ENCODE measurements at places on chromosomes 16 and 17.

GRCh38 chr17:39197380-39198185, at the start of gene CACNB1:
Gene CACNB1, minus strand, starts transcription at chr17:39197669. Its CDS starts 174 bp downstream, at chr17:39197495.
- peak; percentile 83 for DNase-seq

GRCh38 chr17:48505788-48506187, 25.0 kb downstream of the HOXB1 start:
- no peak for DNase-seq

- DNase-seq, result no peak
These were observed 2.2 kb upstream of the TMEM94 start for GRCh38 chr17:75454193-75454592.

GRCh38 chr17:44004077-44004760, at the start of gene NAGS:
Gene NAGS, plus strand, starts transcription at chr17:44004622. Its CDS starts 42 bp downstream, at chr17:44004664.
- DNase-seq, result peak; percentile 38

DNA sequence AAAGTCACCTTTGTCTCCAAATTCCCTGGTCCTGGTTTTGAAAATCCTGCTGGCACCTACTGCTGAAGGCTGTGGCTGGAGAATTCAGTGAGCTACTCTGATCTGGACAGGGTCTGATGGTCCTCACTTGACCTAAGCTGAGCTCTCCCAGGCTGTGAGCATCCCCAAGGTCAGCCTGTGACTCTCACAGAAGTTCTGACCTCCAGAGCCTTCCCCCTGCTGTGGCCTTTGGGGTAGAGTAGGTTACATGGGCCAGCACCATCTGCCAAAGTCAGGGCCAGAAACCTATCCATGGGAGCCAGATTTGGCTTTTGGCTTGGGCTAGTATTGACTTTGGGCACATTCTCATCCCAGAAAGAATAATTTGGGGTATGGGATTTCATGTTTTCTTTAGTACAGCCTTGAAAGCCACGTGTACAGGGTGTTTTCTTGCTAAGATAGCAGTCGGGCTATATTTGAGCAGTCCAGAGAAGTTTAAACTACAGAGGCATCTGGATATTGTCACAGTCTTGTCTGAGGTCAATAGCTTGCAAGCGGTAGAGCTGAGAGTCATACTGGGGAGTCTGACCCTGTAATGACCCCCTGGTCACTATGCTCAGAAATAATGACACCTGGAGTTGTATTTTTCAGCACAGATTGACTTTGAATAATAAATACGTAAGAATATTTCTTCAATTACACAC, 6.2 kb upstream of the AGRP start:
- no peak for DNase-seq

DNA sequence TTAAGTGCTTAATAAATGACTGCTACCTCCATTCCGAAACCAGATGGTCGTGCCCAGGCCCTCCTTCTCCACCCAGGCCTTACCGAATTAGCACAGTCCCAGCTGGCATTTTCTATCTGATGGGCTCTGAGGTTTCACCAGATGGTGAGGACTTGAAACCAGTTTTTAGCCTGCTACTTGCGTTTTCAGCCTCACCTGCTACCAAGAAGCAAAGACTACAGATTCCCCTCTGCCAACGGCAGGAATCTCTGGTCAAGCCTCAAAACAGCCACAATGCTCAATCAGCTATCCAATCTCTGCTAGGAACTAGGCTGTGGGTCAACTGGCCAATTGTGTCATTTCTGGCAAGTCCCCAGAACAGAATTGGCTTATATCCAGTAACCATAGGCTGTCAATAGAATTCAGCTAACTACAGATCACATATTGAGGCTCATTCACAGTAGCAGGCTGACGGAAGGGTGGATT, 11.7 kb downstream of the PECAM1 start:
- no peak for DNase-seq

GRCh38 chr17:75721463-75722011, 278 bp downstream of the ITGB4 start:
- no peak for DNase-seq

DNA sequence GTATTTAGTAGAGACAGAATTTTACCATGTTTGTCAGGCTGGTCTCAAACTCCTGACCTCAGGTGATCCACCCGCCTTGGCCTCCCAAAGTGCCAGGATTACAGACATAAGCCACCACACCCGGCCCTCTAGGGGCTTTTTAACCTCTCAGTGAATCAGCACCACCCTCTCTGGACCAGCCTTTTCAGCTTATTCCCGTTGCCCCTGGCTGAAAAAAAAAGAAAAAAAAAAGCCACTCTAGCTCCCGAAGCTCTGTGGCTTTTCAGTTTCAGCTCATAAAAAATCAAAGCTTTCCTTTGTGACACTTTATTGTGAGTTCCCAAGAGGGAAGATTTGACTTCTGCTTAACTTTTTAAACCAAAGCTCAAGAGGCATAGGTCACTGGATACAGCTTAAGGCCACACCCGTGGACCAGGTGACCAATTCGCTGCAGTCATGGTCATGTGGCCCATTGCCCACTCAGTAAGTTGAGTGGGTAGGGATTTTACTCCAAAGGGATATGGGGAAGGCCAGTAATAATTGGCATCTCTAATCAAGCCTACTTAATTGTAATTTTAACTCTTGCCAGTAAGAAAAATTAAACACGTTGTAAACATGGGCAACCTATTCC, 46.6 kb upstream of the MED13 start:
- no peak for DNase-seq

All from NCI-H1417 (cell line).